Heart right ventricle (tissue), 16 donors: ENCODE measurements at places on chromosomes 7 and 10. TPM values are rescaled to one million over a fixed set of nuclear protein-coding genes. Genes with fewer than 3 reads are reported as not detected.

Gene HMX3
- polyA plus RNA-seq: not detected

Gene SNX13
- polyA plus RNA-seq: 11.8 TPM

Gene CALML3
- polyA plus RNA-seq: 0.04 TPM

Gene USP54
- polyA plus RNA-seq: 16.3 TPM

Gene SMKR1
- not detected for polyA plus RNA-seq

Gene CPA1
- 0.35 TPM for polyA plus RNA-seq

Gene TES
- 9.7 TPM for polyA plus RNA-seq

Gene PTF1A
- not detected for polyA plus RNA-seq

Gene NUTM2E
- polyA plus RNA-seq: 0.28 TPM

Gene CALCR
- polyA plus RNA-seq: not detected
